ENCODE measurements at places on chromosomes 11 and 22.

GRCh38 chr11:122877732-122878131 lies 4.8 kb upstream of the JHY start:
- no peak for DNase-seq

GRCh38 chr22:40328546-40329456 lies 17.5 kb upstream of the ADSL start:
- no peak for DNase-seq

DNA sequence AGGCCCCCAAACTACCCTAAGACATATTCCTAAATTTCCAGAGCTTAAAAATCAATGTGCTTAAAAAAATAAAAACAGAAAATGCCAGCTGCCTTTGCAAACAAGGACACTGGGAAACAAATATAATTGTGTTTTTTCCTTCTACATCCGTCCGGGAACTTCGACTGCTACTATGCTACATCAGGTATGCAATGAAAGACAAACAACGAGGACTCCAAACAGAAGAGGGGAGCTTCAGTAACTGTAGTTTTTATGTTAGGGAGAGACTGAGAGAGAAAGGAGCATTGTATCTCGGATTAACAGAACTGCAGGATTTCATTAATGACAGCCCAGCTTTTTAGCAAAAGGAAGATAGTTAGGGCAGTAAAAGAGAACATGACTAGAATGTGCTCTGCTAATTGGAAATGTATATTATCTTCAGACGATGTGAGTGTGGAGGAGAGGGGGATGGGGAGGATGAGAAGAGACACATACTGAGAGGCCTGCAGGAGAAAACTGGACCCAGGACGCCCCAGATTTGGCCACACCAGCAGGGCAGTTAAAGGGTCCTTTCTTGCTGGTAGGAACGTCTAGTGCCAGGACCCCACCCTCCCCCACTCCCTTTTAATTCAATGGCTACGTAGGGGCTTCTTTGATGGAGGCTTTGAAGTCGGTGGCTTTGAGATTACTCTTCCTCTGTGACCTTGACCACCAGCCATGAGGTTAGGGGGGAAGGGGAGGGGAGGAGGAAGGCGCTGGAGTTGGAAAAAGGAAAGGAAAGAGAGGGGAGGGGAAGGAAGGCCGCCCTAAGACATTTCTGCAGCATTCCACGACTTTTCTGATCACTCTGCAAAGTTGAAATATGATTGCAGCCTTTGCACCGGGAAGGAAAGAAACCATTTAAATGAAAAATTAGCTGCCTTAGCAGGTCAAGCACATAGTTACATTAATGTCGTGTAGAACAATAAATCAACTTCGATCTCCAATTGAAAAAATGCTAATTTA lies 187.1 kb downstream of the BLID start:
- peak; percentile 25 for DNase-seq

- peak; percentile 86 for DNase-seq
Measured at GRCh38 chr22:43901976-43902643, 10.3 kb upstream of the PNPLA5 start.

Data from umbilical cord (tissue), 2 donors.